Left ventricle myocardium superior (tissue), 1 donor: ENCODE measurements at places on chromosomes 7 and 10. TPM values are rescaled to one million over a fixed set of nuclear protein-coding genes. Genes with fewer than 3 reads are reported as not detected.

Gene STEAP4
- 21.7 TPM for total RNA-seq

Gene TEX36
- not detected for total RNA-seq

DNA sequence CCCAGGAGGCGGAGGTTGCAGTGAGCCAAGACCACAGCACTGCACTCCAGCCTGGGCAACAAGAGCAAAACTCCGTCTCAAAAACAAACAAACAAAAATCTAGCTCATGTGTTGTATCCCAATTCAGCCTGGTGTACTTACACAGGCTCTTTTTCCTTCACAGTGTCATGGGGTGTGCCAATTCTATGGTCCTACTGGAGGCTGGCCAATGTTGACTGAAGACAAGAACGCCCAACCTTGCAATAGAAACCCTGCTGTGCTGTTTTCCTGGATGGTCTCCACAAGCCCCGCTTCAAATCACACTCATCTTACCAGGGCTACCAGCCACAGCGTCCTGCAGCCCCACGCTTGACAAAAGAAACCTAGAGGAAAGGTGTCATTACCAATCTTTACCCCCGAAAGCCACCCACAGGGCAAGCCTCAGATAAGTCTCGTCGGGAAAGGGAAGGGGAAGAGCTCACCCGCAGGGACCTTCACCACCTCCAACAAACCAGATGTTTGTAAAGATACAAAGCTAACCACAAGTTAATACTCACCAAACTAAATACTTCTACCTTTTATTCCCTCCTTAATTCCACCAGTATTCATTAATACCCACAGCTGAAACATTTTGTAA, 64.8 kb downstream of the TNS3 start:
- DNase-seq: no peak

DNA sequence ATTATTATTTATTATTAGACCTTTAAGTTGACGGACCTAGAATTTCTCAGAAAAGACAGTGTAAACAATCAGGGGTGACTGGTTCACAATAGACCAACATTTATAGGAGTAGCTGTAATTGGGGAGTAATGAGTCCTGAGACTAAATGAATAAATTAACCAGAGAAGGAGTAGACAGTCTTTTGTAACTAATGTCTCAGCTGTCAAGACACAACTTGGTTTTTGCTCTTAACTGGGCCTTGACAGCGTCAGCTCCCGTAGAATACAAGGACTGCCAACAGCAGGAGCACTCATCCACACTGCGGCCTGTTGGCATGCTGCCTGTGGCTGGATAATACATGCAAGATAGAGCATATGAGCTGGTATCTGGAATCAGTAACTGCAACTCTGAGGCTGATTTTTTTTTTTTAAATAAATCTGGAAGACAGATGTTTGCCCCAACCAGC, 123.9 kb downstream of the CACNA2D1 start:
- peak; percentile 94 for DNase-seq
